ENCODE measurements at places on chromosomes 3 and 15.

DNA sequence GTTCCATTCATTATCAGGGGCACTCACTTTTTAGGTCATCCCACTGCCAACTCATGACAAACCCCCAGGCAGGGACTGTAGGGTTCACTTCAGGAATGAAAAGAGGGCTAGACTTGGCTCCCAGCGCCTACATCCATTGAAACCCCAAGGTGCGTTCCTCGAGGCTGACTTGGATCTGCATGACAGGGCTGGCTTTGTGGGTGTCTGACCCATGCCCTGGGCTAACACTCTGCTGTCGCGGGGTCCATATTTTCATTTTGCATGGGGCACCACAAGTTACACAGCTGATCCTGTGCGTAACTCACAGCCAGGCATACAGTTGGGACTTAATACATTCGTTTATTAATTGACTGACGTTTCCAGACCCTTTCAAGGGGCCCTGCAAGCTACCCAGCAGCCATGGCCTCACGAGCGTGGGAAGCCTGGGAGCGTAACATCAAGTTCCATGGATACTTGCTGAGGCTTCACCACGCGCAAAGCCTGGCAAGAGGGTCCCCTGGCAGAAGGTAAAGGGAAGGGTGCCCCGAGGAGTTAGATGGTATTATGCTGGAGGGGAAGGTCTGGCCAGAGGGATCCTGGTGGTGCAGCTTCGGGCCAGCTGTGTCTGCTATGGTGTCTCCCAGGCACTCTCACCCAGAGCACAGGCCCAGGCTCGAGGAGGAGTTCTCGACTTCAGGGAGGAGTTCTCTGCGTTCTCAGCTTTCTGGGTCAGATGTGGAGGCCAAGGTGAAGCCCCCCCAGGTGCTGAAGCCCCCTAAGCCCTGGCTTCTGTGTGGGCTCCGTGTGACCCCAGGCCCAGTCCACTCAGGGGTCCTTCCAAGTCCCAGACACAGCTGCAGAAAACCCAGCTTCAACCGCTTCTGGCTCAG lies 85.4 kb downstream of the ADAMTS17 start:
- DNase-seq: no peak

DNA sequence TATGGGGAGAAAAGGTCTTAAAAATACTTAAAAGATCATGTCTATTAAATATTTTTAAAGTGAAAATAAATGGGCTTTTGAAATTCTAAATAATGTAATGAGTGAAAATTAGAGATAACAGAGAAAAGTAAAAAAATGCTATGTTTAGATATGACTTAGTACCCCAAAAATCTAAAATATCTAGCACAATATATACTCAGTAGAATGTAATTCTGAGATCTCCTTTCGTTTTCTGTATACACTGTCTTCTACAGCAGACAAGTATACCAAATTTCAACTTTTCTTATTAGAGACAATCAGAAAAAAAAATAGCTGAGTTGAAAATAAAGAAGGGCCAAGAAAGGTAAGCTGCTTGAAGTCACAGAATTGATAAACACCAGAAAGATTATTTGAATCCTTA lies 140.8 kb downstream of the ADAM10 start:
- DNase-seq: no peak

DNA sequence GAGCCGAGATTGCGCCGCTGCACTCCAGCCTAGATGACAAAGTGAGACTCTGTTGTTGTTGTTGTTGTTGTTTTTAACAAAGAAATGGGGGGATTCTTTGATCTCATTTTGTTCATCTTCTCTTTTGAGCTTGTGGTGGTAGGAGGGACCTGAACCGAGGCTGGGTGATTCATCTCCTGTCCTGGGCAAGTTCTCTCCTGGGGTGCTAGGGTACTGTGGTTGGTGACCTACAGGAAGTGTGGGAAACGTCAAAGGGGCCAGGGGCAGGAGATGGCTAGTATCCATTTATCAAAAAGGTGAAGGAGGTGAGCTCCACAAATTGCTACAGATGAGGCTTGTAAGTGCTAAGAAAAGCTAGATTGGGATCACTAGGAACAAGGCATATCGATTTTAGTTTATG lies 14.3 kb downstream of the PPCDC start:
- no peak for DNase-seq

DNA sequence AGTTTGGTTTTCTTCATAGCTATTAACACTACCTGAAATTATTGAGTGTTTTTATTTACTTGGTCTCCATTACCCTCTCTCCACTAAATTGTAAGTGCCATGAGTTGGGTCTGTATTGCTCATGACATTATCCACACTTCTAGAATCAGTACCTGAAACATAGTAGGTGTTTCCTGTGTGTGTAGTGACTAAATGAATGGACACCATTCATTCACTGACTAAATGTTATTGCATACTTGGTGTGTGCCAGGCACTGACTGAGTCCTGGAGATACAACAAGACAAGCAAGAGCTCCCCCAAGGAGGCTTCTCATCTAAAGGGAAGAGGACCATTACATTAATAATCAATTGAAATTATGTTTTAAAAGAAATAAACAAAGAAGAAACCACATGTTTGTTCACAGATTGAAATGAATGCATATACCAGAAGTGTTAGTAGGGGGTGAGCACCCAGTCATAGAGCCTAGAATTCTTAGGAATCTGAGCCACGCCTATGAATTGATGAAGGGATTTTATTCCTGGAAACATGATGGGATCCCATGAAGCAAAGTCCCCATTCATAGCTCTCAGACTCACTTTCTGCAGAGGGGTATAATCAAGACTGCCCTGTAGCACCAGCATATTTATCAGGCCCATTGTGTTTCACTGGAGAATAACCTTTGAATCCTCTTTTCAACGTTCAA lies 31.7 kb upstream of the ATOSA start:
- no peak for DNase-seq

GRCh38 chr3:5016211-5017161 lies 37.2 kb downstream of the BHLHE40 start:
- no peak for DNase-seq

- DNase-seq: no peak
These were observed 11.6 kb downstream of the TAMM41 start for GRCh38 chr3:11835028-11835639.

DNA sequence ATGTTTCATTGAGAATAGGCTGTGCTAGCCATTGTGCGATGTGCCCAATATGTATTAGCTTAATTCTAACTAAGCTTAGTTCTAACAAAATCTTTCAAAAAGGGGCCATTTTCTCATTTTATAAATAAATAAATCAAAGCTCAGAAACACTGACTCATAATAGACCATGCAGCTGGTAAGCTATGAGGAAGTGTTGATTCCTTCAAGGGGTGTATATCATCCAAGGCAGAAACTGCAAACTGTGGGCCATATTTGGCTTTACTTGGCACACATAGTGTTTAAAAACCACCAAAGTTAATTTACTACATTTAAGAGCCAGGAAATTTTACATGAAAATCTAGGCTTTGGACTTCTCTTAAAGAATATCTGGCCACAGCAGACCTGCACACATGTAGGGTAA lies 136.5 kb downstream of the ZNF621 start:
- no peak for DNase-seq
